ENCODE measurements at places on chromosomes 7 and 10.

GRCh38 chr7:75866489-75867389, 12.1 kb upstream of the RHBDD2 start:
- no peak for DNase-seq

- DNase-seq: no peak
Measured at GRCh38 chr10:7559386-7559785, 107.4 kb downstream of the ITIH5 start.

GRCh38 chr10:93837822-93838221, 56.0 kb upstream of the SLC35G1 start:
- no peak for DNase-seq

DNA sequence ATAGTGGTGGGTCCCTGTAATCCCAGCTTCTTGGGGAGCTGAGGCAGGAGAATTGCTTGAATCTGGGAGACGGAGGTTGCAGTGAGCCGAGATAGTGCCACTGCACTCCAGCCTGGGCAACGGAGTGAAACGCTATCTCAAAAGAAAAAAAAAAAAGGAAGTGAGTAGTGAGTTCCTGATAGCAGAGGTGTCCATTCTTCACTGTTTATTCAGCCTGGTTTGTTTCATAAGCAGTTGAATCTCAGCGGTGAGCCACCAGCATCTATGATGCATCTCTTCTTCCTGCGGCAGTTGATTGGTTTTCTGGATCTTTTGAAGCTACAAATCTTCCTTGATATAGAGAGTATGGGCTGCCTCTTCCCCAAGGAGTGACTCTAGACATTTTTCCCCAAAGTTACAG, 316.1 kb upstream of the MTPN start:
- no peak for DNase-seq

GRCh38 chr7:105270117-105270516, 118.6 kb downstream of the SRPK2 start:
- DNase-seq: no peak

DNA sequence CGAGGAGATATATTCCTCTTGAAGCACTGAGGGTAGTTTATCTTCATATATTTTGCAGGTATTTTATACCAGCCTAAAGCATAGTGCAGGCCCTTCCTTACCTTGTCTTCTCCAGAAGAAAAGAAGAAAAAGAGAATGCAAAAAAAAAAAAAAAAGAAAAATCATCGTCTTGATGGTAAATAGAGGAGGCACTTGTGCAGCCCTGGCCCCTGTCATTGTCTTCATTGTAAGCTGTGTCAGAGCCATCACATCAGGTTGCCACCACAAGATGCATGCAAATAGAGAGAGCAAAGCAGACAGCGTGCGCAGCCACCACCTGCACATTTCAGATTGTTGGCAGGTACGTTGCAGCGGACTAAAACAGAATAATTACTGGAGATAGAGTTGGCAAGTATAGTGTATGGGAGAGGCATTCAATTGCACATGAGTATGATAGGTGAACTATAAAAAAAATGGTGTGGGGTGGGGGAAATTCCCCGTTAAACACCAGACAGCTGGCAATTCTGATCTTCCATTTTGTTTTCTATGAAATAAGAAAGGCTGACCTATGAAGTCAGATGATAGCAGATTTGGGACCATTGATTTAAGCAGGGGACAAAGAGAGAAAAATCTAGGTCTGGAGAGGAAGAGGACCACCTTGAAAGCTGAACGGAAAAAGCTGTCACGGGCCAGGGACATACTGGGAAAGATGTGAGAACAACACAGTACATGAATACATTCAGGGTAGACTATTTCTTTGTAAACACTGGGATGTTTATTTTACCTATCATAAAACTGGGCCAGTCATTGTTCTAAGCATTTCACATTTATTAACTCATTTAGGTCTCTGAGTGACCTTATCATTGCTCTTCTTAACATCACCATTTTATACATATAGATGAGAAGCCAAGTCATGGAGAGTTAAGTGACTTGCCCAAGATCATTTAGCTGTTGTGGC, 306.3 kb upstream of the SP8 start:
- no peak for DNase-seq

DNA sequence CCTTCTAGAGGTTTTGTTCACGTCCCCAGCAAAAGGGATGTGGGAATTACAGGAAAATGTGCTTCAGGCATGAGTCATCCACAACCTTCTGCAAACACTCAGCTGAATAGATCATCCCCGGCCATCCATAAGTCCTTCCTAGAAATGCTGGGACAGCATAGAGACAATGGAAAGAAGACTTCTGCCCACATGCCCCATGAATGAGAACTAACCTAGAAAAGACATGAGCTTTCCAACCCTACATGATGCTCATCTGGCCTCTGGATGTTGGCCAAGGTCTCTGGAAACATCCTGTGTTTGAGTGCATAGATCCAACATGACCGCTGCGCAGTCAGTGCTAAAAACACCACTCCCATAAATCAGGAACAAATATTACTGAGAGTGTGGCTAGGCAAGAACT, 277.5 kb downstream of the PLXNA4 start:
- no peak for DNase-seq

DNA sequence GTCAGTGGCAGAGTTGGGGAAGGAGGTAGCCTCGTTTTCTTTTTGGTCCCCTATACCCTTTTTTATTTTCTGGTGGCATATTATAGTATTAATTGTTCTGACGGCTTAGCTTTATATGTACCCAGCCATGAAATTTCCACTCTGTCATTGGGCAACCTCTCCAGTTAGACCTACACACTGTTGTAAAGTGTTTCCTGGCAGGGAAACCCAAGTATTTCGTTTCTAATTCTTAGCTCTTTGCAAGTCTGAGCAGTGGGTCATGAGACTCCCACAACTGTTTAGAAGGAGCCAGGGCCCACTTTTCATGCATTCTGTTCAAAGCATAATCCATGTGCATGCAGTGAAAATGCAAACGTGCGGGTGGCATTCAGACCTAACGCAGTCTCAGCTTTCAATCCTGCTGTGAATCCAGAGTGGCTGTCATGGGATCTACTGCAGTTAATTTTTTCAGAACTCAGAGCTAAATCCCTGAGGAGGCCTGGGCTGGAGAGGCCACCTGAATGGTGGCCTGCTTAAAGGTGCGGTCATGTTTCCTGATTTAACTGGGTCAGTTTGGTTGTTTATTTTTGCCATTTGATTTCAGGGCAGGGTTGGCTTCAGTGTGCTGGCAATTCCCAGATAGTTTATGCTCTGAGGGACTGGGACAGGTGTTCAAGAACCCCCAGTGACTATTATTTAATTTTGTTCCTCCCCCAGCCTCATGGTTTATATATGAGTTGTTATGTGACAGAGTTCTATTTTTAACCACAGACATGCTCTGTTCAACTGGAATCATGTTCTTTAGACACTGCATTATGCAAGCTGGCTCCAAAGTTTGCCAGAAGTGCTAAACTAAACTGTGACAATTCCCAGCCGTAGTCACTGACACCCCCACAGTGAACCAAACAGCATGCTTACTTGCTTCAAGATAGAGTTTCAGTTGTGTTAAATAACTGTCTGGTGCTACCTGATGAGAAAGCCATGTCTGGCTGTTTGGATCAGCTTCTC, 27.4 kb upstream of the SYPL1 start:
- DNase-seq: no peak

DNA sequence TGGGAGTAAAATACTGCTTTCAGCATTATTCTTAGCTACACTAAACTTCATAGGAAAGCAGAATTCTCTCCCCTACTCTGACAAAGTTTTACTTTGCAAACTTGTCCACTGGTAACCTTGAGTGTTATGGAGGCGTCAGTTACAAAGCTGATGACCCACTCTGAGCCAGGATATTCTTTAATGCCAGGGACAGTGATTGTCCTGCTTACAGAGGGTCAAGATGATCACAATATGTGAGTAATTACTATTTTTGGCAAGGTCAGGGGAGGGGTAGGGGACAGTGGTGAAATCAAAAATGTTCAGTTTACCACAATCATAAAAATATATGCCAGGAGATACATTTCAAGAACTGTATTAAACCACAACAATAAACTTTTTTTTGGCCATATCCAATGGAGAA, 520.6 kb downstream of the SUGCT start:
- no peak for DNase-seq

GRCh38 chr10:79002336-79002735, 66.4 kb upstream of the ZMIZ1 start:
- no peak for DNase-seq

DNA sequence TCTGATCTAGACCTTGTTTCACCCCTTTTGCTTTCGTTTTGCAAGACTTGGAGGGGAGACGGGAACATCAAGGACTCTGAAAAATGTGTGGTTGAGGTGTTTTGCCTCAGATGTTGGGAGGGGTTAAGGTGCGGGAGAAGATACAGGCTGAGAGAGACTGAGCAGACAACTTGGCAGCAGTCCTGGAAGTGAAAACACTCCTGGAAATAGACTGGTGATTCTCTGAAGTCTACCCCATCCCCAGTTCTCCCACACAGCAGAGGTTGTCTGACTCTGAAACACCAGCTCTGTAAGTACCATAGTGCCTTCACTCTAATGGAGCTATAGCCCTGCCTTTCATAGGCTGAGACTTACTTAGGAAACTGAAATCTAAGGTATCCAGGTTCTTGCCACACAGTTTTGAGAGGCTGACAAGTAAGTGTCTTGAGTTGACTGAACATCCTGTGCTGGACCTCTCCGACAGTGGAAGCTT, 152.5 kb downstream of the PPP1R9A start:
- no peak for DNase-seq

DNA sequence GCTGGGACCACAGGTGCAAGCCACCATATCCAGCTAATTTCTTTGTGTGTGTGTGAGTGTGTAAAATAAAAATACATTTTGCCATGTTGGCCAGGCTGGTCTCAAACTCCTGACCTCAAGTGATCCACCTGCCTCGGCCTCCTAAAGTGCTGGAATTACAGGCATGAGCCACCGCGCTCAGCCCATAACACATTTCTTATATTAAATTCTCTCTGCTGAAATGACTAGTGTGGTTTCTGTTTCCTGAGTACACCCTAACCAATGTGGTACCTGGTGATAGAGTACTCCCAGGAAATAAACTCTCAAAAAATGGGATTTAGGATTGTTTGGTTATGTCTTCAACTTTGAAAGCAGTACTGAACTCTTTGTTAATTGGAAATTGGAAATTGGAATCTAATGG, 19.4 kb upstream of the FHIP2A start:
- DNase-seq: no peak

DNA sequence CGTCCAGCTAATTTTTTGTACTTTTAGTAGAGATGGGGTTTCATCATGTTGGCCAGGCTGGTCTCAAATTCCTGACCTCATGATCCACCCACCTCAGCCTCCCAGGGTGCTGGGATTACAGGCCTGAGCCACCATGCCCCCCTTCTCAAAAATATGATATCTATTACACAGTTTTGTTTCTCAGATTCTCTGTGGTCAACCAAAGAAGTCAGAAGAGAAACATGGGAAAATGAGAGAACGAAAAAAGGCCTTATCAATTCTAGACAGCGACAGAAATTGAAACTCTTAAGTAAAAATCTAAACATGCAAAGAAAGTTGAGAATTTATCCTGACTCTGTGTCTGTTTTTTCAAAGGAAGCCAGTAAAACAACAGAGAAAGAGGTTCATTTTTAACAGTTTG, 283.8 kb upstream of the PLXDC2 start:
- DNase-seq: no peak

DNA sequence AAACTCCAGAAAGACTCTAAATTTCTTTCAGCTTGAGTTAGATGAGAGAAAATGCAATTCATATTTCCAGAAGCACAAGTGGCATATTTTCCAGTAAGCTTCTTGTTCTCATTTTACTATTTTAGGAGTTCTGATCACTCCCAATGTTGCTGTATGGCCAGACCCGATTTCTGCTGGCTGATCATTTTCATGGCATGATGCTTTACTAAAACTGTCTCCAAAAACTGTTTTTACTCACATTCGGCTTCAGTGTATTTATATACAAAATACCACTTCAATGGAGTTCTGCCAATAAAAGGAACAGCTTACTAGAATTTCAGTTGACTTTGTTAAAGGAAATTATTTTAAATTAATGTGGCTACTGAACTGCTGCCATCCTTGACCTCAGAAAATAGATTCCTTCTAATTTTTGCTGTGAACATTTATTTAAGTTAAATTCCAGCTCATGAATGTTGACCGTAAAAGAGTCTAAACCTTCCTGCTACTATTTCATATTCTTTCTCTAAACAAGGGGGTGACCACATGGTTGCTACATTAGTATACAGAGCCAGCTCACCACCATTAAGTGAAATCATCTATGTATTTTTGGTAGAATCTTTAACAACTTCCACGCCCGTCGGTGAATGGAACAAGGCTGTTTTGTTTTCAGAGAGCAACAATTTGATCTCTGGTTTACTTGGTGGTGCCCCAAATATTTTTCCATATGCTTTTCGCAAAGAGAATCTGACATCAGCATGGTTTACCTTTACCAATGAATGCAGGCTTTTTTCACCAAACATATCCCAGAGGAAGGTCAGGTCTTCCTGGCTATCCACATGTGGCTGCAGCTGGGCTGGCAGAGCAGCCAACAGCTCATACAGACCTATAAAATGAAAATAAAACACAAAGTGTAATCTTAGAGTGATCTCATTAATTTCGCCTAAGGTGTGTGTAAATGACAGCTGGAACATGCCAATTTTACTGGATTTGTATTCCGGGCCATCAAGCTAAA, 101.2 kb downstream of the MPP7 start:
- no peak for DNase-seq

DNA sequence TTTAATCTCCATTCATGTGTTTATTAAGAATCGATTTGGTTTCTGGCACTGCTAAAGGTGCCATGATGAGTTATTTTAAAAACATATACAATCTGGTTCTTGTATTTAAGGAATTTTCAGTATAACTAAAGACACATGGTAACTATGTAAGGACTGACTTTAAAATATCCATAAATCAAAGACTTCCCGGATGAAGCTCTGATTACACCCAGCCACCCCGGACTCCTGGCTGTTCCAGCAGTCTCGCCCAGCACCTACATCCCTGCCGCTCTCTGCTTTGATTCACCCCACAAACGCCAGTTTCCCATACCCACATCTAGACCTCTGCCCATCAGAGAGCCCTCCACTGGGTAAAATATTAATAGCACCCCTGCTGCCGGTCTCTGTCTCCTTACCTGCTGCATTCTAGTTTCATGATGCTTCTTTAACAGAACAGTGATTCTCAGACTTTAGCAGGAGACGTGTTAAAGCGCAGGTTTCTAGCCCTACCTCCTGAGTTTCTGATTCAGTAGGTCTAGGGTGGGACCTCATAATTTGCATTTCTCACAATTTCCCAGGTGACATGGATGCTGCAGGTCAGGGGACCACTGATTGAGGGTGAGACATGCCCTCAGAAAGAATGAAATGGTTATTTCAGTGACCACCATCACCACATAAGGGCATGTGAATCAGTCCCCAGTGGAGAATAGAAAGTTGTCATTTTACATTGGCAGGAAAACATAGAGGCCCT, 185.7 kb downstream of the KIAA1217 start:
- no peak for DNase-seq

- no peak for DNase-seq
Measured at GRCh38 chr7:36939816-36940215, 215.5 kb upstream of the AOAH start.

- DNase-seq: no peak
Measured at GRCh38 chr7:32070051-32070405, 179 bp downstream of the PDE1C start.

GRCh38 chr10:59907918-59908807, 1.8 kb upstream of the CCDC6 start:
- DNase-seq: no peak

- DNase-seq: no peak
Measured at GRCh38 chr7:129480674-129481363, 21.5 kb upstream of the SMKR1 start.

- DNase-seq: no peak
Measured at GRCh38 chr7:7816084-7816483, 97.7 kb upstream of the RPA3 start.

Data from NCI-H1048 (cell line).